NCI-H1417 treated with DMSO at 0.1 percent for 48 hours (cell line): ENCODE measurements at places on chromosomes 6 and 20.

DNA sequence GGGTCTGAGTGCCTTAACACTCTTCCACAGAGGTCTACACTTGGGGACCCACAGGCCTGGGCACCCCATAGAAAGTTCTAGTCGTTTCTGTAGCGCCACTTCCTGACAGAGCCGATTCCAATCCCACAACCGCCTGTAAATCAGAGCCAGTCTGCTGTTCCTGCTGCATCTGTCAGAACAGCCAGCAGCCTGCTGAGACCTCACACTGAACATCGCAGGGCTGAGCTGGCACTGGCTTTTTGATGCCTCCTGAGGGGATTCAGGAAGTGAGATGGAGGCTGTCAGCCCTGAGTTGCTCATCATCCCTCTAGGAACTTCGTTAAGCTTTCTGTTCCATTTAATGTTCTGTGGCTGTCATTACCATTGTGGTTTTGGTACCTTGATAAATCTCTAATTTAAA lies 48.9 kb downstream of the DCBLD1 start:
- DNase-seq: no peak

DNA sequence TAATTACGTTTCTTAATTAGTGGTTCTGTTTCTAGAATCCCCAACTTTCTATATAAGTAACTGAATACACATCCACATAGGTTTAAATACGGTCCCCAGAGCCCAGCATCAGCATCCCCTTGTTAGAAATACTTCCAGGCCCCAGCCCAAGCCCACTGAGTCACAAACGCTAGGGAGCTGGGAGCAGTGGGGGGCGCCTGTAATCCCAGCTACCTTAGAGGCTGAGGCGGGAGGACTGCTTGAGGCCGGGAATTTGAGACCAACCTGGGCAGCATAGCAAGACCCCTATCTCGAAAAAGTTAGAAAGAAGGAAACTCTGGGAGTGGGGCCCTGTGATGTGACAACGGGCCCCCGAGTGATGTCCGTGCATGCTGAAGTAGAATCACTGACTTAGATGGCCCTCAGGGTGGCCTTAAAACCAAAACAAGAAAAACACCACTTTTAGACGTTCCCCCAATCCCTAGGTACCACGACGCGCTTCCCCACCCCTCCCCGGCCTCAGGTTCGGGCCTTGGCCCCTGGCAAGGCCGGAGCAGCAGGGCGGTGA lies 1.3 kb upstream of the PPP1R3G start:
- no peak for DNase-seq

- no peak for DNase-seq
Measured at GRCh38 chr20:49583669-49584417, 15.9 kb upstream of the PTGIS start.

DNA sequence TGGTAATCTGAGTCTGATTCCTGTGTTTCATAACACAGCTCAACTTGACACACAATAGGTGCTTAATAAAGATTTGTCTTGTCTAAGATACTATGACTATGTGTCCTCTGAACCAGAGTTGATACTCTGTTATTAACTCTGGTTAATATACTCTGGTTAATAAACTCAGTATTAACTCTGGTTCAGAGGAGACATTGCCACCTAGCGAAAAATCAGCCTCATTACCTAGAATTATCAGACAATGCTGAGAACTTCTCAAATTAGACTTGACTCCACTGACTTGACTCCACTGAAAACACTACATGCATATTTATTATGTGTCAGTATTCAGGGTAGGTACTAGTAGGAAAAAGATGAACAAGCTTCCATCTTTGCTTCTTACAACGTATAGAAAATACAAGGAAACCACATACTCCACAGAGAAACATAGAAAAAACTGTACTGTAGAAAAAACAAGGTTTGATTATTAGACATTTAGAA lies 73.9 kb downstream of the AHI1 start:
- peak; percentile 49 for DNase-seq

DNA sequence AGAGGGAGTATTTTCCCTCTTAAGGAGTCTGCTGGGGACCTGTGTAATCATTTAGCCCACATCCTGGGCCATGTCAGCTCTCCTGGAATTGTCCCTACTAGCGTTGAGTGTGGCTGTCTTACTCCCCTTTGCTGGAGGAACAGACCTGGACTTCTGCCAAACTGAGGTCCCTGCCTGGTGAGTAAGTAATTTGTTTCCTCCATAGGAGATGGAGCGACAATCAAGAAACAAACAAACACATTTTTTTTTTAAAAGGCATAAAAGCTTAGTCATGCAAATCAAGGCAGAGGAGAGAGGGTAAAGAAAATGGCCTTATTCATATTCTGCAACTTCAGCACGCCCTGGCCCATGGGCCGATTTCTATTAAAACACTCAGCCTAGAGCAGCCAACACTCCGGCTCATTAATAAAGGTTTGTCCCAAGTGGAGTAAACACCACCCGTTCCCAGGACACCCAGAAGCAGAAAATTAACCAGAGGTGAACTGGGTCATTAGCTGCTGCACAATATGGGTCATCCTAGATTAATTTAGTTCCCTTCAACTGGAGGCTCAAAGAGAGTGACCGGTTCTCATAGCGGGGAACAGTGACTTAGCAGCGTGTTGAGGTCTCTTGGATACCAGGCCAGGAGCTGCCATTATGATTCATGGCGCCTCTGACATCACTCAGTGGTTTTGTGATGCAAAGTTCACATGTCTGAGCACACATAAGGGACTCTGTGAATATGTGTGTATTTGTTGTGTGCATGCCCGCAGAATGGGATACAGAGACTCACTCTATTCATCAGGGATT lies 165.0 kb upstream of the SULF2 start:
- no peak for DNase-seq

DNA sequence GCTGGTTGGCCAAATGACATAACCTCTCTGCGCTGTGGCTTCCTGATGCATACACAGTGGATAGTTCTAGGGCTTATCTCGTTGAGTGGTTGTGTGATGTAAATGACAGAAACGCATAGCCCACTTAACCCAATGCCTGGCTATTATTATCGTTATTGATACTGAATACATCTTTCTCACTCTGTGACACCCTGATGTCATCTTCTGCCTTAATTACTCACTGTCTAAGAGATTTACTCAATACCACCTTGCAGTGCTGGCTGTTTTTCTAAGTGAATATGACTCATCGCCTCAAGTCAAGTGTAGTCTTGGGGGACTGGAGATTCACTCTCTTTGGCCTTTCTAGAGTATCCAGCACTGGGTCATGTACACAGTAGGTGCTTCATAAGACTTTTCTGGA lies 73.6 kb downstream of the NDUFAF5 start:
- DNase-seq: no peak

- DNase-seq: no peak
Measured at GRCh38 chr6:27662769-27663168, 189.9 kb upstream of the ZNF184 start.

- no peak for DNase-seq
Measured at GRCh38 chr20:10555865-10556308, 117.9 kb downstream of the JAG1 start.

GRCh38 chr6:56072856-56073255 lies 174.5 kb downstream of the COL21A1 start:
- DNase-seq: no peak

GRCh38 chr6:132361101-132361500 lies 40.2 kb downstream of the MOXD1 start:
- no peak for DNase-seq

- DNase-seq: no peak
Measured at GRCh38 chr20:44592366-44592765, 10.0 kb downstream of the PKIG start.

GRCh38 chr6:41122373-41122772 lies 31.8 kb downstream of the TREML1 start:
- no peak for DNase-seq

GRCh38 chr6:13795041-13795750 lies 19.2 kb downstream of the MCUR1 start:
- no peak for DNase-seq

DNA sequence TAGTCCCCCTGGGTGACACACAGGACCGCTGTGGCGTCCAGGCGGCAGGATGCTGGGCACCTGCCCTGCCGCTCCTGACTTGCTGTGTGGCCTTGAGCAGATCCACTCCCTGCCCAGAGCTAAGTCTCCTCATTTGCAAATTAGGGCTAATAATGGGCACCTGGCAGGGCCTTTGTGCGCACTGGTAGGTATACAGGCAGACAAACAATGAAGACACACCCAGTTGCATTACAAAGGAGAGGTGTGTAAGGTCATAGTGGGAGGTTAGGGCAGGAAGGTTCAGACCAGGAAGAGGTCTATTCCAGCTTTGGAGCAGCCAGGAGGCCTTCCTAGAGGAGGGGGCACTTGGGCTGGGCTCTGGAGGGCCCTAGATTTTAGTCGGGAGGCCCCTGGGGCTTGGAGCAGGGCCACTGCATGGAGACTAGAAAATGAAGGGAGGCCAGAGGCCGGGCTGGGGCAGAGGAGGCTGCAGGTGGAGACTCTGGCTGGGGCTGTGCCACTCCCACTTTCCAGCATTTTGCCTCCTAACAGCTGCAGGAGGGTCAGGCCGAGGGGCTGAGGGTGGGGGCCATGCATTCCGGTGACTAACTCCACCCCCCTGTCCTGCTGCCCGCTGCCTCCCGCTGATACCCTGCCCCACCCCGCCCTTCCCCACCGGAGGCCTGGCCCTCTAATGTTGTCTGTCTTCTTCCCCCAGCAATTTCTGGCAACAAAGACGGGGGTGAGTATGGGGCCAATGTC lies 28.5 kb downstream of the MYH7B start:
- DNase-seq: peak; percentile 16

- DNase-seq: no peak
Measured at GRCh38 chr6:41278699-41279405, 7.6 kb downstream of the TREM1 start.

- DNase-seq: no peak
Measured at GRCh38 chr6:37516920-37517405, 17.3 kb upstream of the CCDC167 start.

DNA sequence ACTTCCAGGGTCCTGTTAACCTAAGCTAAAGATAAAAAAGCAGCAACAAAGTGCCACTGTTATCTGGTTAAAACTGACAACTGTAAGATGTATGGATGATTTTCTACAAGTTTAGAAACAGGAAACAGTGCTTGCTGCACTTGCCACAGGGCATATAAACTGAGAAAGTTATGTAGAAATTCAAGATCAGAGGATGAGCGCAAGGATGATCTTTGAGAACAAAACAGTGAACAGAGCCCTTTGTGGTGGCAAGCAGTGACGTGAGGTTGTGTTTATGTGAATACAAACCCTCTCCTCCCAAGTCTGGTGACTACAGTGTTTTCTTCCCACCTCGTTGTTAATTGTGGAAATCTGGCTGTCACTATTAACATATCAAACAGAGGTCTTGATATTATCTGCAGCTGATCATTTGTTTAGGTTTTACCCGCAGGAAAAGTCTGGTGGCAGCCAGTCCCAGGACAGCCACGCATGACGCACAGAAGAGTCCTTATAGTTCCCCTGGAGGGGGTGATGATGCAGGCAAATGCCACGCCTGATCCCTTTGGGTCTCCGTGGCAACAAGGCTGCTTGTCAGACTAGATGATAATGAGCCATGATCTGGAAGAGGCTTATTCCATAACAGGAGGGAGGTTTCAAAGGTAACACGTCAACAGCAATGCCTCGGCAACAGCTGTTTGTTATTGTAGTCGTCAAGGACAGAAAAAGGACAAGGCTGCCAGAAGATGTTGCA lies 43.1 kb upstream of the TNFAIP3 start:
- no peak for DNase-seq

GRCh38 chr6:151096255-151096612 lies 143.5 kb upstream of the AKAP12 start:
- no peak for DNase-seq

GRCh38 chr6:102746941-102747340 lies 1353.4 kb downstream of the GRIK2 start:
- no peak for DNase-seq

GRCh38 chr6:14313248-14313647 lies 195.7 kb downstream of the CD83 start:
- no peak for DNase-seq

- no peak for DNase-seq
Measured at GRCh38 chr20:15440049-15440820, 1102.8 kb upstream of the FLRT3 start.

GRCh38 chr6:195861-196360 lies 96.4 kb upstream of the DUSP22 start:
- no peak for DNase-seq

DNA sequence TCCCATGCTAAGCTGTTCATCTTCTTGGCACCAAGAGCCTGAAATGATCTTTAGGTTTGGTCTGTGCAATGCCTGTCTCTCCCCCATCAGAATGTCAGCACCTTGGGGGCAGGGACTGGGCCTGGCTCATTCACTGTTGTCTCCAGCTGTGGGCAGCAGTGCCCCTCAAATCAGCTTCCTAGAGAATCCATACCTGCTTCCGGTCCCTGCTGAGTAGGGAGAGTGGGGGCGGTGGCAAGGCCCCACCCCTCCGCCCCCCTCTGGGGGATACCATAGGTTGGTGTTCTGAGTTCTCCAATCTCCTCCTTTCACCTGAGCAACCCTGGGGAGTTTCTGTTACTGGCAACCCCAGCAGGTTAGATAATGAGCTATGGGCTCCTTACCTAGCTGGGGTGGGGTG lies 19.2 kb upstream of the SPDEF start:
- no peak for DNase-seq

DNA sequence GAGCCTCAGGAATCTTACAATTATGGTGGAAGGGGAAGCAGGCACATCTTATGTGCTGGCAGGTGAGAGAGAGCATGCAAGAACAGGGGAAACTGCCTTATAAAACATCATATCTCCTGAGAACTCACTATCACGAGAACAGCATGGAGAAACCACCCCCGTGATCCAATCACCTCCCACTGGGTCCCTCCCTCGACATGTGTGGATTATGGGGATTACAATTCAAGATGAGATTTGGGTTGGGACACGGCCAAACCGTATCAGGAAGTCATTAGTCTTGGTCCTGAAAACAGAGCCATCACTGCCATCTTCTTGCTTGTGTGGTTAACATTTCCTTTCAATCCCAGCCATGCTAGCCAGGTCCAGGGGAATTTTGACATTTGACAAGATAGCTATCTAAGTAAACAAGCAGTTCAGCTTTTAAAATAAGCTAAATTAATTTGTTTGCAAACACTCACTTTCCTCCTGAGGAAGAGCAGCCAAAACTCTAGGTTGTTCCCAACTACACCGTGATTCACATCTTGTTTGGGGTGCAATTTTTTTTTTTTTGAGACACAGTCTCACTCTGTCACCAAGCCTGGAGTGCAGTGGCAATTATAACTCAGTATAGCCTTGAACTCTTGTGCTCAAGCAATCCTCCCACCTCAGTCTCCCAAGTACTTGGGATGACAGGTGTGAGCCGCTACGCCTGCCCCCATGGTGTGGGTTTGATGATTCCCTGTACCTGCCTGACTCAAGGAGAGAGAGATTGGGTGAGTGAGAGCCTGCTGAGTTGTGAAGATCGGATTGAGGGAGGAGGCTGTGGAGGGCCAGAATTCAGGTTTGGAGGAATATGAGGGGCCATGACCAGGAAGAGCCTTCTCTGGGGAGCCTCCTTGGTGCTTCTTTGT lies 13.0 kb upstream of the PPP1R14C start:
- DNase-seq: no peak

- no peak for DNase-seq
Measured at GRCh38 chr20:45212836-45213235, 6.0 kb downstream of the SEMG1 start.

- no peak for DNase-seq
Measured at GRCh38 chr20:625360-625932, 15.3 kb upstream of the TCF15 start.
